ENCODE measurements at places on chromosomes 7 and 10.

GRCh38 chr7:134359787-134360432 lies 43.2 kb upstream of the SLC35B4 start:
- no peak for DNase-seq

DNA sequence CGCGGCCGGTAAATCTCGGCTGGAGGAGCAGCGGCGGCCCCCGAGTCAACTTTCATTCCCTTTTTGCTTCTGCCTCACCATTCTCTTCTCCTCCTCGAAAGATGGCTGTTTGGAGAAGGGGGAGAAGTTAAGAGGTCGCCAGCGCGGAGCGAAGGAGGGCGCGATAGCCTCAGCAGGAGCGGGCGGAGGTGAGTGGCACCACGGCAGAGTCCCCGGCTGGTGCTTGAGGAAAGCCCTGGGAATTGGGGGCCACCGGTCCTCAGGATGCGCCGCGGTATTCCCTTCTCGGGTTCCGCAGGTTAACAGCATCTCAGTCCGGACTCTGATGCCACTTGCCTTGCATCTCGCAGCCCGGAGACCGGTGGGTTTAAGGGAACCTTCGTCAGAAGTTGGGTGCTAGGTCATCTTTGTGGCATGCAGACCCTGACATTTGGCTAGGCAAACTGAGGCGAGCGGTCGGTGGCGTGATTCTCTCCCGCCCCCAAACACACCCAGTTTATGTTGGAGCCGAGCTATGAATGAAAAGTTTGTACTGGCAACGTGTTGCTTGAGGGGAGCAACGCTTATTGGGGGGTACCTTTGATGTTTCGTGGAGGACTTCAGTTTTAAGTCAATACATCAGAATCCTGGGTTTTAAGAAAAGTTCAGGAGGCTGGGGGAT lies 59.5 kb upstream of the PRPS1L1 start:
- no peak for DNase-seq

GRCh38 chr7:142898377-142899170 lies 13.0 kb upstream of the TRPV6 start:
- DNase-seq = no peak

GRCh38 chr7:20122073-20122472 lies 95.1 kb downstream of the MACC1 start:
- DNase-seq = no peak

- no peak for DNase-seq
These were observed 799.0 kb downstream of the NRG3 start for GRCh38 chr10:82674036-82674435.

GRCh38 chr10:34286136-34286739 lies 528.9 kb downstream of the PARD3 start:
- no peak for DNase-seq

DNA sequence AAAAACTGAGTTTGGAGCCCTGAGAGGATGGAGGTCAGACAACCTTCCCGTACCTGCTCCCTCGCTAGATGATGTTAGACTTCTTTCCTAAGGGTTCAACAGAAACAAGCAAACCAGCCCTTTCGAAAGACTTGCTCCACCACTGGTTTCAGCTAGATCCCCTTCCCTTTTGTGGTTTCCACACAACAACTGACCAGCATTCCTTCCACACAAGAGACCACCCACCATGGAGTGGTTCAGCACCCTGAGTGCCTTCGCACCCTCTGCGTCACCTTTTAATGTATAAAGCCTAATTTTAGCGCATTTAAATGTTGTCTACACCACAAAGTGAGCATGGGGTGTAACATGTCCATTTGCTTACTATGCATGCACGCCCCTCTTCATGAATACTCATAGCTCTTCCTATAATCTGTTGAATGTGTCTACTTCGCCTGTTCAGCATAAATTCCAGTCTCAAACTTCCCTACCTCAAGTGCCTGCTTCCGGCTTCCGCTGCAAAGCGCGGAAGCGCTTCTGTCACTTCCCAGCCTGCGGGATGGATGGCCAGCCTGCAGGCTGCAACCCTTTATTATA lies 69.0 kb downstream of the TACC2 start:
- DNase-seq = no peak
